ENCODE measurements at places on chromosomes 2 and 18. TPM values are rescaled to one million over a fixed set of nuclear protein-coding genes. Genes with fewer than 3 reads are reported as not detected.
A peak's percentile ranks its signal among the peaks of the same experiment; 100 is the strongest.

DNA sequence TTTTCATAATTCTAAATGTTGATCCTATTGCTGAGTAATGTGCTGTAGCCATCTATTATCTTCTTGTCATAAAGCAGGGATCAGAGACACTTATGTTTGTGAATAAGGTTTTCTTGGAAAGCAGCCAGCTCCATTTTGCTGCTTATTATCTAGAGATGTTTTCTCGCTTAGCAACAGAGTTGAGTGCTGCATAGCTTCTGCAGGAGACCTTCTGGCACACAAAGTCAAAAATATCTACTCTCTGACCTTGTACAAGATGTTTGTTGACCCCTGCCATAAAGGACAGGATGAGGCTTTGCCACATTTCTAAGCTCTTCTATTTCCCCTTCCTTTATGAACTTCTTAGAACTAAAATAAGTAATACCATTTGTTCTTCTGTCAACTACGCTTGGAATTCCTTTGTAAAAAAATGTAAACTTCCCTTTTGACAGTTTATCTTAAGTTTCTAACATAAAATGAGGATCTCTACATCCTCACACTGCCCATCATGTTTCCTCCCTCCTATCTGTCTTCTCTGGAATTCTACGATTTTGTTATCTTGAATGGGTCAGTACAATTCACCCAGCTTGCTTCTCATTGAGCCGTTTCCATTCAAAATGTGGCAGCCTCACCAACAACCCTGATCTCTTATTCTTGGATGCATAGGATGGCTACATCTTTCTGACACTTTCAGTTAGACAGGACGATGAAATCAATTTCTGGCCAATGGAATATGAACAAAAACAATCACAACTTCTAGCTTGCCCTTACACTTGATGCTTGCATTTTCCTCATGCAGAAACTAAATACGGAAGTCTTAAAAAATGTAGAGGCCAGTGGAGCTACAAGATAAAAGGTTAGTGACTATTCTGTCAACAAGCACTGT is 1377.0 kb downstream of the SUCLG1 start:
- no peak for DNase-seq

DNA sequence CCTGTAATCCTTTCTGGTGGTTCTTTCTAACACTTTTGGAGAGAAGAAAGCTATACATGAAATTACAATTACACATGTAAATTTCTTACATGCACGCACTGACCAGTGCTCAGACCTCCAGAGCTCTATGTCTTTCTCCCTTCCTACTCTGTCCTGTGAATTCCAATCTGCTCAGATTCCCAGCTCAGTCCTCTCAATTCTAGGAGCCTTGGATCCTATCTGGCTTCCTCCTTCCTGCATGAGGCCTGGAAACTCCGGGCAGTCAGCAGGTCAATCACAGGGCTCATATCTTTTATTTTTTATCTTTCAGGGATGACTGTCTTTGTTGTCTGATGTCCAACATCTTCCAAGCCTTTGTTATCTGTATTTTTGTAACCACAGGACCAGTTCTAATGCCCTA is 56.0 kb downstream of the NEURL3 start:
- DNase-seq, result no peak

- no peak for DNase-seq
Observed at GRCh38 chr2:27072920-27073319, 1.5 kb upstream of the OST4 start.

GRCh38 chr2:88600038-88600465 is 27.2 kb downstream of the EIF2AK3 start:
- DNase-seq, result peak; percentile 91

GRCh38 chr2:217688494-217688893 is 314.3 kb downstream of the TNS1 start:
- DNase-seq, result no peak

DNA sequence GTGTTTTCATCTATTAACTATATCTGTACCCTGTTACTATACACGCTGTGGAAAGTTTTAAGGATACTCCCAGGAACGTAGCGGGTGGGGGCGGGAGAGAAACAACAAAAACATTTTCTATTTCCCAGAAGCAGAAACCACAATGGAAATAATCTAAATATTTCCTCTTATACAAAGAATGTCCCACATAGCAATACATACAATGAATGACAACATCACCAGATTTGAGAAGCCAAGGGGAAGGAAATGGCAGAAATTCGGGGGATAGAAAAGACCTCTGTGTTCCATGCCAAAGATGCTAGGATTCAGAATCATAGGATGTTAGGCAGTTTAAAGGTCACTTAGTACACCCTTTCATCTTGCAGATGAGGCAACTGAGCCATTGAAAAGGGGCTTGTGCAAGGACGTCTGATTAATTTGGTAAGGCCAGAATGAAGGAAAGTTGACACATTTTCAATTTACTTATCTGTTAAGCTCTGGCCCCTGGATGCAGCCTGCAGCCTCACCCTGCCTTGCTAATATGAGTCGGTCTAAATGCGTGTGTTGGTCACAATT is 41.1 kb upstream of the SCYGR1 start:
- peak; percentile 88 for DNase-seq

DNA sequence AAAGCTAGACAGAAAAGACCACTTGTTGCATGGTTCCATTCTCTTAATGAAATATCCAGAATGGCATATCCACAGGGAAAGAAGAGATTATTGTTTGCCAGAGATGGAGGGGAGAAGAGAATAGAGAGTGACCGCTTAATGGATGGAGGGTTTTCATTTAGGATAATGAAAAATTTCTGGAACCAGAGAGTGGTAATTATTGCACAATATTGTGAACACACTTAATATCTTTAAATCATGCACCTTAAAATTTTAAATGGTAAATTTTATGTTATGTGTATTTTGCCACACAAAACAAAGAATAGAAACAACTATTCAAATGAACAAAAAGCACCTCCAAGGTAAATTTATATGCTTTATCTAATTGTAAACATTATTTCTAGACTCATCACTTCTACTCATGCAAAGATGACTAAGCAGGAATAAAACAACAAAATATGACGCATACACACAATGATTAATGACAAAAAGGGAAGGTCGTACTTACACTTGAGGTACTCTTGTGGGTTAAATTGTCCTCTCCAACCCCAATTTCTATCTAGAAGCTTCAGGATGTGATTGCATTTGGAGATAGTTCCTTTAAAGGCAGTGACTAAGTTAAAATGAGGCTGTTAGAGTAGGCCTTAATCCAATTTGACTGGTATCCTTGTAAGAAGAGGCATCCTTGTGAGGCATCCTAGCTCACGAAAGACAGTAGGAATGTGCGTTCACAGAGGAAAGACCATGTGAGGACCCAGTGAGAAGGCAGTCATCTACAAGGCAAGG is 18.7 kb upstream of the DHRS9 start:
- no peak for DNase-seq

GRCh38 chr18:28831908-28832307 is 655.0 kb upstream of the CDH2 start:
- DNase-seq, result no peak

- no peak for DNase-seq
Observed at GRCh38 chr2:198717451-198717850, 740.3 kb downstream of the SATB2 start.

GRCh38 chr2:40178971-40179370 is 272.9 kb downstream of the SLC8A1 start:
- no peak for DNase-seq

DNA sequence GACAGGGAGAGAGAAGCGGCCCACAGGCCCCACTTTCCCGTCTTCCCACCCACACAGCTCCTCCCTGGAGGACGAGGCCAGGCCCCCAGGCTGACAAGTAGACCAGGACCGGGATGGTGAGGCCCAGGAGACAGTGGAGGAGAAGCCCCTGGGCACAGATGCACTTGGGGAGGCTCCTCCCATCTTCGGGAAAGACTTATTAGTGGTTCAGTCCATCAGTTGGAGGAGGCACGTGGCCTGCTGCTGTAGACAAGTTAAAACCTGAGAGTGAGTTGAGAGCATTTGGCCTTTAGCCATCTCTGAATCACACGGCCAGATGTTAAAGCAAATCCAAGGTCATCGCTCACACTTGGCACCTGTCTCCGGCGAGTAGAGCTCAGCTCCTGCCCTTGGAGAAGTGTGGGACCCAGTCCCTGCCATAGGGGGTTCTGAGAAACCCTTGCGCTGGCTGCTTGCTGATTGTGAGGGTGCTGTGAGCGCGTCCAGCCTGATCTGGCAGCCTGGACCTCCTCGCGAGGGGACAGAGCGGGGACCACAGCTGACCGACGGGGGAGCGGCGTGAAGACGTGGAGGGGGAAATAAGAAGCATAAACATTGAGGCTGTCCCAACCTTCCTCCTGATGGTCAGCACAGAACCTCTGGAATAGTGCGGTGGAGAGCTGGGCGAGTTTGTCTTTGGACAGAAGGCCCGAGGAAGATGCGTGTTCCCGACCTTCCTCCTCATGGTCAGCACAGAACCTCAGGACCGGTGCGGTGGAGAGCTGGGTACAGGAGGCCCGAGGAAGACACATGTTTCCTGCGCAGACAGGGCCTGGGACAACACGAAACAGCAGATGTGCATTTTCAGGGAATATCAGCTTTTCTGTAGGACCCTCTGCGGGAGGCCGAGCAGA is 24.7 kb upstream of the ALLC start:
- DNase-seq, result no peak

GRCh38 chr2:50514901-50515300 is 517.0 kb downstream of the NRXN1 start:
- no peak for DNase-seq

- DNase-seq, result no peak
Observed at GRCh38 chr18:74411475-74411874, 45.6 kb downstream of the DIPK1C start.

DNA sequence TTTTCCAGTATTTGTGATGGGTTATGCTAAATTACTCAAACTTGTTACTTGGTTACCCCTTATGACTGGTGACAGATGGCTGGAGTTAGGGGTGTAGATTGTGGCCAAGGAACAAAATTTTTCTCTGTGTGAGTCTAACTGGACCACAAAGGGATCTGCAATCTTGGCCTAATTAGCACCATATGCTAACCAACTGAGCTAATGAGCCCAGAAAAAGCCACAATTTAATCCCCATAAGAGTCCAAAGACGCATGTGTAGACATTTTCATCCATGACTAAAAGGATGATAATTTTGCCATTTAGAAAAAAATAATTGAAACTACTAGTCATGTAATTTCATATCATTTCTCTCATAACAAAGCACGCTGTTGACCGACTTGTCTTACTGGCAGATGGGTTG is 151.2 kb downstream of the ABCA12 start:
- DNase-seq, result no peak

- DNase-seq, result no peak
Observed at GRCh38 chr18:57054891-57055290, 92.0 kb upstream of the BOD1L2 start.

- no peak for DNase-seq
Observed at GRCh38 chr2:148177559-148177958, 156.7 kb downstream of the MBD5 start.

- DNase-seq, result no peak
Observed at GRCh38 chr2:147088871-147089270, 756.0 kb upstream of the ACVR2A start.

DNA sequence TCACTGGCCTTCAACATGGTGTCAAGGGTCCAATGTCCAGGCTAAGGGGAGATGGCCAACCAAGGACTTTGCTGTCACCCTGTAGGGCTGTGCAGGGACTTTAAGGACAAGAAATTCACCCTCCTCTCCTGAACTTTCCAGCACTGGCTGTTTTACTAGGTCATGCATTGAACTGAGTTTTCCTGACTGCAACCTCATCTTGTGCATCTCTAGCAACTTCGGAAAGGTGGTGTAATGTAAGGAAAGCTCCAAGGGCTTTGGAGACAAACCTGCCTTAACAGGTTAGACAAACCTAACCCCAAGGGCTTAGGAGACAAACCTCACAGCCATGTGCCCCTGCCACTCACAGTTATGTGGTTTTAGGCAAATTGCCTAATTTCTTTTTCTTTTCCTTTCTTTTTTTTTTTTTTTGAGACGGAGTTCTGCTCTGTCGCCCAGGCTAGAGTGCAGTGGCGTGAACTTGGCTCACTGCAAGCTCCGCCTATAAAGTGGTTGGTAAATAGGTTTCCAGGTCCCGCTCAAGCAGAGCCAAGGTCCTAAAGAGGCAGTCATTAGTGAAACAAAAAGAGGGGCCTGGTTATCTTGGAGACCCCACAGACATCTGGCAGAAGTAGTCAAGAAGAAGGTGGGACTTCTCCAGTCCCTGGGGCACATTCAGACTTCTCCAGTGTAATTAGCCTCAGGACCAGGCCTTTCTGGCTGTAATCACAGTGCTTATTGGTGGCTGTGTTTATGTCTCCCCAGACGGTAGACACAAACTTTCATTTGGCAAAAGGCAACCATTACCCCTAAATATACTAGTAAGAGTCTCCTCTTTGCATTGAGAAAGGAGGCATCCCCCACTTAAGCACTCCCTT is 37.6 kb upstream of the PMAIP1 start:
- DNase-seq, result no peak

Gene AOX1
- total RNA-seq, result 0.61 TPM

Gene FBXO15
- total RNA-seq, result 1.0 TPM

Gene CACNB4
- total RNA-seq, result 0.35 TPM

Gene MATN3
- 0.34 TPM for total RNA-seq

Gene CHST9
- total RNA-seq, result not detected

Gene INHBB
- total RNA-seq, result not detected

Gene DPYSL5
- not detected for total RNA-seq

Gene TUBA4B
- not detected for total RNA-seq

Gene ALPI
- not detected for total RNA-seq

Gene COL4A3
- not detected for total RNA-seq

Gene RNU2-63P
- total RNA-seq, result not detected
